Thoracic aorta (tissue), 2 donors: ENCODE measurements at places on chromosomes 3 and 15.

- peak overlapping the region; percentile 93 for H3K27ac ChIP-seq
- H3K27me3 ChIP-seq = no peaks in the 10 kb centered on the region
- DNase-seq = no peak
These were observed 541 bp downstream of the RPS27L start for GRCh38 chr15:63156755-63157117.

DNA sequence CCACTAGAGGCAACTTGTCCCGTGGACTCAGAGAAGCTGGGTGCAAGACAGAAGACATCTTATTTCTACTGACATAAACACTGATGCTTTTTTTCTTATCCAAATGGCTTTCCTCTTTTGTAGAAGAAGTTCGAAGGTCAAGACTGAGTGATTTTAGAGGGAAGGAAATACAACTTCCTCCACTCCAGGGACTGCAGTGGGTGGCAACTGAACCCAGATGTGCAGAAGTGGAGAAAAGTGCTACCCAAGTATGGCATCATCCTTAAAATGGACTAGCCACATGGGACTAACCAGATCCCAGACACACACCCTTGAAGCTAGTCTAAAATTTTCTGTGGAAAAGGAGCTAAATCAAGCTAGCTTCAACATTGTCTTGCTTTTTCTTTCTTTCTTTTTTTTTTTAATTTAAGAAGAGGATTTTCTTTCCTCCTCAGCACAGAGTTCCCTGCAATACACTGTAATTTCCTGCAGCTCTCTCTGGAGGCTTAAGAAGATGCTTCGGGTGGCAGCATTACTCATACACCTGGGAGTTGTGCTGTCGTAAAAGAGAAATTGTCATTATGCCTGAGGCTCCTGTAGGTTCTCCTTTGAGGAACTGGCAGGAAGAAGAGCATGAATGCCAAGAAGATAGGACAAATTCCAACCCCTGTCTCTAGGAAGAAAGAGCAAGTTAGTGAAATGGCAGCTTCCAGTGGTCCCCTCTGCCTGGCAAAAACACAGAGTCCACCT is 3.8 kb upstream of the FRMD4B start:
- no peak overlapping the region for H3K27ac ChIP-seq
- no peaks in the 10 kb centered on the region for H3K36me3 ChIP-seq
- no peaks in the 10 kb centered on the region for H3K27me3 ChIP-seq

- DNase-seq = no peak
- no peak overlapping the region for H3K27ac ChIP-seq
- no peaks in the 10 kb centered on the region for H3K27me3 ChIP-seq
- H3K36me3 ChIP-seq = peaks cover 6% of the 10 kb centered on the region
These were observed 16.8 kb downstream of the SLC25A26 start for GRCh38 chr3:66237552-66237951.

GRCh38 chr3:44106756-44107155 is 134.9 kb upstream of the TOPAZ1 start:
- no peaks in the 10 kb centered on the region for H3K36me3 ChIP-seq
- no peak for DNase-seq
- no peaks in the 10 kb centered on the region for H3K4me1 ChIP-seq
- no peak overlapping the region for H3K4me3 ChIP-seq

DNA sequence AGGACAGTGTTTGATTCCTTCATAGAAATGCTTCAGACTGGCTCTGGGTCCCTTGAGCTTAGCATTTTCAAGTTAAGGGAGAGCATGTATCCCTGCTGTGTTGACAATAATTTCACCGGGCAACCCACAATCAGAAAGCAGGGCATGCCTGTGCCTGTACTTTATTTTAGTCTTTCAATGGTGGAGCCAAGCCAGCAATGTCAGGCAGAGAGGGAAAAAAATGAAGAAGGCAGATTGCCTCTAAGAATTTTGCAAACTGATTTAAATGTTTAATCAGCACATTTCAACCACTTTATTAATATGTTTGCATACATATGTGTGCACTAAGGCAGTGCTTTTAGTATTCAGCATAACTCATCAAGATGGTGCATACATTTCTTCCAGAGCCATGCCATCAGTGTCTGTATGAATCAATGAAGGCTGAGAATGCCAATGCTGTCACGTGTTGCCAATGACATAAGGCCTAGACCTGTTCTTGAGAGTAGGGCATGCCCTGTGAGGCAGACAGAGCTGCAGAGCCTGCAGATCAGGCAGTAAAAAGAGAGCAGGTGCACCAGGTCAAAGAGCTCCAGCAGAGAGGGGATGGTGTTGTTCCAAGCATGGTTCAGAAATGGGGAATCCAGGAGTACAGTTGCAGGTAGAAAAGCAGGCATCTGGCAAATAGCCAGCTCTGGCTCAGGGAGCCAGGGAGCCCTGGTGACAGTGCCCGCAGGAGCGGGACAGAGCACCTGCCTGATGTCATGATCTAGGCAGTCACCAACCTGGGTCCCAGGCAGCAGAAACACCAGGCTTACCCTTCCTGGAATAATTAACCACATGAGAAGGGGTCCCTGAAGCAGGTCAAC is 508.5 kb downstream of the GABRG3 start:
- no peaks in the 10 kb centered on the region for H3K27me3 ChIP-seq
- DNase-seq = no peak
- H3K4me3 ChIP-seq = no peak overlapping the region
- H3K27ac ChIP-seq = no peak overlapping the region
- H3K36me3 ChIP-seq = no peaks in the 10 kb centered on the region

DNA sequence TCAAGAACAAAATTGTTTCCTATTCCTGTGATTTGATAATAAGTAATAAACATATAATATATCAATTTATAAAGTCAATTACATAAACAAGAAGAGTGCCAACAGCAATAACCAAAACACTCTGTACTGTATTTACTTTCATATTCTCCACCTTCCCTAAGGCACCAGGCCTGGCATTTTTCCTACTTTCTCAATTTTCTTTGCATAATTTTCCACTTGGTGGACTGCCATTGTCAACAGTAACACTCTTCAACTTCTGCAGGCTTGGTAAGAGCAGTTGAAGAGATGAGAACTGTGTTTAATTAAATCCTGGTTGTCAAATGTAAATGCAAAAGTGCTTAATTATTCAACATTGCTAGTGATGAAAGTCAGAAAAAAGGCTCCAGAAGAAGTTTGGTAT is 229.8 kb upstream of the PLSCR5 start:
- H3K4me1 ChIP-seq = no peaks in the 10 kb centered on the region
- no peaks in the 10 kb centered on the region for H3K27me3 ChIP-seq
- no peak for DNase-seq
- no peaks in the 10 kb centered on the region for H3K36me3 ChIP-seq
- no peak overlapping the region for H3K27ac ChIP-seq

GRCh38 chr3:128073185-128073725 is 21.0 kb downstream of the SEC61A1 start:
- no peak overlapping the region for H3K4me3 ChIP-seq
- H3K36me3 ChIP-seq = peaks cover 35% of the 10 kb centered on the region
- peaks cover 10% of the 10 kb centered on the region for H3K4me1 ChIP-seq
- no peak overlapping the region for H3K27ac ChIP-seq
- DNase-seq = no peak

- no peak for DNase-seq
- H3K4me3 ChIP-seq = no peak overlapping the region
- peaks cover 15% of the 10 kb centered on the region for H3K4me1 ChIP-seq
- H3K27ac ChIP-seq = no peak overlapping the region
These were observed 49.9 kb downstream of the IGSF11 start for GRCh38 chr3:118984699-118985098.

GRCh38 chr15:59177317-59177660 is 29.4 kb upstream of the LDHAL6B start:
- H3K4me3 ChIP-seq = no peak overlapping the region
- no peak for DNase-seq
- peaks cover 6% of the 10 kb centered on the region for H3K4me1 ChIP-seq
- peaks cover 18% of the 10 kb centered on the region for H3K36me3 ChIP-seq
- peak overlapping the region; percentile 11 for H3K27ac ChIP-seq

- H3K4me1 ChIP-seq = no peaks in the 10 kb centered on the region
- H3K36me3 ChIP-seq = no peaks in the 10 kb centered on the region
- no peak overlapping the region for H3K4me3 ChIP-seq
These were observed 78.1 kb upstream of the XCR1 start for GRCh38 chr3:46105306-46105919.

- peaks cover 50% of the 10 kb centered on the region for H3K4me1 ChIP-seq
- H3K36me3 ChIP-seq = no peaks in the 10 kb centered on the region
- DNase-seq = peak; percentile 52
- H3K27ac ChIP-seq = peak overlapping the region; percentile 90
- no peak overlapping the region for H3K4me3 ChIP-seq
These were observed 79.8 kb downstream of the ABHD5 start for GRCh38 chr3:43770426-43771103.

DNA sequence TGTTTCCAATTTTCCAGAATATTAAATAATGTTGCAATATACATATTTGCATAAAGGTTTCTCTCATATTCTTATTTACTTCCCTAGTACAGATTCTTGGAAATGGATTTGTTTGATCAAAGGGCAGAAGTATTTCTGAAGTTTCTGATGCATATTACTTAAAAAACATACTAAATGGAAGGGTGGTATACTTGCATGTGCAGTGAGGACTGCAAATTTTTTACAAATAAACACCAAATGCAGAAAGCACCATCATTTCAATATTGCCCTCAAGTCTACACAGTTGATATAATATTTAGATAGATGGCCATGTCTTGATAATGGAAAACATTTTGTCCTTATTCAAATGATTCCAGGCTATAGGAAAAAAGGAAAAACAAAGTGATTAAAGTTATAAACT is 12.3 kb downstream of the TM4SF18 start:
- H3K27me3 ChIP-seq = no peaks in the 10 kb centered on the region
- H3K4me3 ChIP-seq = no peak overlapping the region
- H3K4me1 ChIP-seq = no peaks in the 10 kb centered on the region
- H3K36me3 ChIP-seq = no peaks in the 10 kb centered on the region

GRCh38 chr15:93835344-93835743 is 396.0 kb upstream of the MCTP2 start:
- no peaks in the 10 kb centered on the region for H3K36me3 ChIP-seq
- no peaks in the 10 kb centered on the region for H3K4me1 ChIP-seq
- H3K4me3 ChIP-seq = no peak overlapping the region
- H3K27me3 ChIP-seq = no peaks in the 10 kb centered on the region
- H3K27ac ChIP-seq = no peak overlapping the region
- no peak for DNase-seq

DNA sequence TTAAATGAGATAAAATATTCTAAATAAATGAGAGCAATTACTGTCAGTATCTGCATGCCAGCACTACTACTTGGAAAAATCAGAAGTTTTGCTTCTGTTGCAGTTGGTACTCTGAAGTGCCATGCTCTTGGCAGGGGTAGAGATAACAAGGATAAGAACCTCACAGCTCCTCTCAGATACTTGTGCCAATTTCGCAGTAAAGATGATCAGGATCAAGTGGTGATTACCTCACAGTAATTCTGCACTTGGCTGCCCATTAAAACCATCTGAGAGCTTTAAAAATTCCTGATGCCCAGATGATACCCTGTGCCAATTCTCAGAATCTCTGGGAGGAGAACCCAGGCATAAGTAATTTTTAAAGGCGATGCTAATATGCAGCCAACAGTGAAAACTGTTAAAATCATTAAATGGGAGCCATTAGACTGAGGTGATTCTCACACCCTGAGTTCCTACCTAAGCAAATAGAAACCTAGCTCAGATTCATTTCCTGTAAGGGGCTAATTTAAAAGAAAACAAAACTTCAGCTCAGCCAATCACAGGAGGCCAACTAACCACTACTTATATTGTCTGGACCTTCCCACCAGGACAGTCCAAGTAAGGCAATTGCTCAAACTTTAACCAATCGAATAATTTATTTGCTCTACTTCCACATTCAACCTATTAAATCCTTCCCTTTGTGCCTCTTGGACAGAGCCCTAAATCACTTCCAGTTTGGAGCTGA is 171.2 kb downstream of the KCNMB2 start:
- H3K27me3 ChIP-seq = no peaks in the 10 kb centered on the region
- no peak overlapping the region for H3K4me3 ChIP-seq
- no peak overlapping the region for H3K27ac ChIP-seq
- H3K4me1 ChIP-seq = peaks cover 13% of the 10 kb centered on the region

GRCh38 chr15:78680431-78681075 is 39.5 kb upstream of the CHRNB4 start:
- H3K27ac ChIP-seq = no peak overlapping the region
- DNase-seq = no peak
- no peak overlapping the region for H3K4me3 ChIP-seq
- H3K27me3 ChIP-seq = no peaks in the 10 kb centered on the region

DNA sequence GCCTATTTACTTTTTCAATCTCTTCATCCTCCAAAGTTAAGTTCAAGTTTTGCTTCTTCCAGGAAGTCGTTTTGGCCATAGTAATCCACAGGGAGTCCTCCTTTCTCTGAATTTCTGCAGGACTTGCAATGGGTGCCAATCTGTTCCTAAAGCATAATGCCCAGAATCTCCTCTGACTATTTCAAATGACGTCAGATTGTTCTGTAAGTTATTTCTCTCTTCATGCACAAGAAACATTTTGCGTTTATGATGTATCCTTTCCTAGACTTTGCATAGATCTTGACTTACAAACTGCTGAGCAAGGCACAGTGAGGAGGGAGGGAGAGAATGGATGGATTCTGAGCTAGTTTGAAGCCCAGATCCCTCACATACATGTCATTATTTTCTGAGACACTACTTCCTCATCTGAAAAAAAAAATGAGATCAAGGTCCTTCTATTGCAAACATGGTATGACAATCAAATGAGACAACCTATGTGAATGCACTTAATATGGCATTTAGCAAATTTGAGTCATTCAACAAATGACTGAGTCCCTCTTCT is 103.1 kb downstream of the MEX3B start:
- H3K27me3 ChIP-seq = no peaks in the 10 kb centered on the region
- no peaks in the 10 kb centered on the region for H3K36me3 ChIP-seq
- H3K4me1 ChIP-seq = peaks cover 8% of the 10 kb centered on the region
- no peak overlapping the region for H3K27ac ChIP-seq

DNA sequence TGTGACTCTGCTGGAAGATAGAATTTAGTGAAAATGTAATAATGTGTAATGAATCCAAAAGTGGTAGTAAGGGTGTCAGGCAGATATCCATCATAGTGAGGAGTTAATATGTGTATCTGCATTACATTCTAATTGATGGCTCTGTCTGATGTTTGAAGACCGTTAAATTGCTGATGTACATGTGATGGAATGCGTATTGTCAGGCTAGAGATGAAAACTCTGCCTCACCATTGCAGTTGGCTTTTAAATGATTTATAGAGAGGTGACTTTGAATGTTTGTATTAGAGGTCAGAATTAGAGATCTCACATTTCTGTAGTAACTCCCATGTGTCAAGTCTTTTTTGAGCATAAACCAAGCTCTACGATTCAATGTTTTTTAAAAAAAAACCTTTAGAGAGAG is 234.6 kb downstream of the NAALADL2 start:
- H3K4me1 ChIP-seq = no peaks in the 10 kb centered on the region
- H3K4me3 ChIP-seq = no peak overlapping the region
- H3K27me3 ChIP-seq = no peaks in the 10 kb centered on the region
- no peaks in the 10 kb centered on the region for H3K36me3 ChIP-seq
- H3K27ac ChIP-seq = no peak overlapping the region

GRCh38 chr3:193554811-193555210 is at the start of gene ATP13A4:
Gene ATP13A4, minus strand, starts transcription at chr3:193554895. Its CDS starts 96 bp downstream, at chr3:193554799.
- H3K4me3 ChIP-seq = no peak within 1 kb of the TSS
- no peaks in the 10 kb centered on the region for H3K27me3 ChIP-seq
- H3K36me3 ChIP-seq = no peaks in the 10 kb centered on the region
- H3K4me1 ChIP-seq = no peaks in the 10 kb centered on the region

- no peaks in the 10 kb centered on the region for H3K27me3 ChIP-seq
- H3K27ac ChIP-seq = no peak overlapping the region
- H3K4me1 ChIP-seq = no peaks in the 10 kb centered on the region
- H3K36me3 ChIP-seq = no peaks in the 10 kb centered on the region
These were observed 149.3 kb downstream of the FMN1 start for GRCh38 chr15:33045066-33045810.
